ENCODE measurements at places on chromosomes 2 and 18.

GRCh38 chr2:50395605-50396297 is 636.2 kb downstream of the NRXN1 start:
- no peak for DNase-seq

- DNase-seq: no peak
These were observed 40.1 kb upstream of the PLEKHM3 start for GRCh38 chr2:208065476-208065875.

DNA sequence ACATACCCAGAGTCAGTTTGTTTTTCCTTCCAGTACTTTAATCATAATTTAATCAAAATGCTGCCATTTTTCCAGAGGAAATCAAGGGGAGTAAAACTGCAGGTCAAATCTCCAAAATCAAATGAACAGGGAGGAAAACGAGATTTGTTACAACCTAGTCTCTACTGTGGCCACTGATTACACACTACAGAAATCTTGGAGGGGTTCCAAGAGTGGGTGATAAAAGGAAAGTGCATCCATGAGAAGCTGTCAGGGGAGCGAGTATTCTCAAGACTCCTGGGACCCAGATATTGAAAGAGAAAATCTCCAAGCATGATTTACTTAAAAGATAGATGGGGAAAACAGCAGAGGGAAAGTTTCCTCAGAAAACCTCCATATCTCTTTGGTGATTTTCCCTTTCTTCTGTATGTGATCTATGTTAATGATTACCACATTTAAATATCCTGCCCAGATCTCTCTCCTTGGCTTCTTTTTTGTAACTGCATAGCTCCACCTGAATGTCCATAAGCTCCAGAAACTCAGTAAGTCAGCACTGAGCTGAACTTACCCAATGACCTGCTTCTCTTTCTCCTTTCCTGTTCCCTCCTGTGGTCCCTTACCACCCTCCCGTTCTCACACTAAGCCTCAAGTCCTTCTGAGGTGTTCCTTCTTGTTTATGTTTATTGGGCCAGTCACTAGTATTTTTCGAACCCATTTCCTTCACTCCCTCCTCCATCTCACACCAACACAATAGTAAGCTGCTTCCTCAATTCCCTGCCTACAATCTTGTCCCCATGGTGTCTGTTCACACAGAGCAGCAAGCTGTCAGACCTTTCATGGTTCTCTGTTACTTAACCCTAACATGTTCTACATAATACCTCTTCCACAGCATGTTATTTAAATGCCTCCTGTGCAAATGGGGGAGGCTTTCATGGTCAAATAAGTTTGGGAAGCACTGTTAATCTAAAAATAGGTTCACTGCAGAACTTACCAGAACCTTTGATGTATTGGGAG is 73.9 kb upstream of the TWSG1 start:
- peak; percentile 1 for DNase-seq

GRCh38 chr2:145751629-145752028 is 1231.7 kb upstream of the ZEB2 start:
- peak; percentile 62 for DNase-seq

- DNase-seq: no peak
These were observed 184.0 kb upstream of the CHAC2 start for GRCh38 chr2:53583583-53583982.

DNA sequence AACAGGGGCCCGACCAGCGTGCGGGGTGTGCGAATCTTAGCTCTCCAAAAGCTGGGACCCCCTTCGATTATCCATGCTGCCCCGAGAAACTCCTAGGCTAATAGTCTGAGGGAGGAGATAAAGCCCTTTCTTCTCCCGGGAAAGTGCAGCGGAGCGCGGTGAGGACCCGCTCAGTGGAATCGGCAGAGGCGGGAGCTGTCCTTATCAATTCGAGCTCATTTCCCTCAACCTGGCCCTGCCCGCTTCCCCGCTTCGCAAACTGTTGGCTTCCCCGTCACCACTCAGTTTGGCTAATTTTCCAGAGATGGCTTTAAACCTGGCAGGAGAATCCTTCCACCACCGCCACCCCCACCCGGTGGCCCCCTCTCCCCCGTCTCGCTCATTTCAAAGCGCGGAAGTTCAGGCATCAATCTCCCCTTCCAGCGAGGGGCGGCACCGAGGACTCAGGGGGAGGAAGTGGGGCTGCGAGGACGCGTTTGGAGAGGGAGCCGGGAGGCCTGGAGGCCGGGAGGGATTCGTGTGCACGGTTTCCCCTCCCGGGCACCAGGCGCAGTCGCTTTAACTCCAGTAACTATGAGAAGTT is 1.6 kb downstream of the KLHL14 start:
- no peak for DNase-seq

Data from fibroblast of skin of abdomen (primary cell).